ENCODE measurements at places on chromosomes 12 and 14. TPM values are rescaled to one million over a fixed set of nuclear protein-coding genes. Genes with fewer than 3 reads are reported as not detected.

Gene WASHC3
- 26.5 TPM for total RNA-seq

Gene TEX22
- total RNA-seq = 1.2 TPM

Gene WDHD1
- total RNA-seq = 99.3 TPM

Gene IL26
- total RNA-seq = not detected

Gene AP4S1
- 5.5 TPM for total RNA-seq

Gene DDN
- 0.31 TPM for total RNA-seq

Gene TMEM30B
- 10.1 TPM for total RNA-seq

Gene HVCN1
- total RNA-seq = 9.5 TPM

Gene SCNN1A
- 87.7 TPM for total RNA-seq

Gene MYO1H
- not detected for total RNA-seq

Gene CPNE6
- total RNA-seq = not detected

Data from endodermal cell (in vitro differentiated cells).